DND-41 (cell line): ENCODE measurements at places on chromosomes 11 and 22.

GRCh38 chr11:2123628-2123960, 15.6 kb downstream of the IGF2 start:
- DNase-seq: no peak

GRCh38 chr22:41966607-41967240, 2.5 kb upstream of the SEPTIN3 start:
- DNase-seq: peak; percentile 43

DNA sequence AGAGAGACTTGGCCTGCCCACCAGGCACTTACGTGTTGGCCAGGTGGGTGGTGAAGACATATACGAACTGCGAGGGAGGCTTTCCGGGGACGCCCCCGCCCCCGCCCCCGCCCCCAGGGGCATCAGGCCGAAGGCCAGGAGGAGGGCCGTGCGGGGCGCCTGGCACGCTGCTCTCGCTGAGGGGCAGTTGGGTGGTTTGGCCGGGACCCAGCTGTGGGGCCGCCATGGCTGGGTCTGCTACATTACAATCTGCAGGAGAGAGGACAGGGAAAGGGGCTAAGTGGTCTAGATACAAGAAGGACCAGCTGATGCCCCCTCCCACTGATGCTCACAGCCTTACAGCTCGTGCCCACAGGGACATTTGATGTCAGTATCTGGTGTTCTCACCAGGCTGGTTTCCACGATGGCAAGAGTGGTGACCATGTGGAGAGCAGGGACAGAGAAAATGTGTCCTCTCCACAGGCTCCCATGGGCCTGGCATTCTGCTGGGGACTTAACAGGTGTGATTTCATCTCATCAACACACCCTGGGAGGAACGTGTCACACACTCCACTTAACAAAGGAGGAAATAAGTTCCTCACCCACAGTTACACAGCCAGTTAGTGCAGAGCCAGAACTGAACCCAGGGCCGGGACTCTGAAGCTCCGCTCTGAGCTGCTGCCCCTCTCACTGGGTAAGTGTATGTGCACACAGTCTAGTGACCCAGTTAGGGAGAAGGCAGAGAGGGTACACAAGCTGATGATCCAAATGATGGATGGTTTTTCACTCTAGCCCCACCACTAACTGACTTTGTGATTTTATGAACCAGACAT, 19.7 kb downstream of the CXCR5 start:
- DNase-seq: no peak

DNA sequence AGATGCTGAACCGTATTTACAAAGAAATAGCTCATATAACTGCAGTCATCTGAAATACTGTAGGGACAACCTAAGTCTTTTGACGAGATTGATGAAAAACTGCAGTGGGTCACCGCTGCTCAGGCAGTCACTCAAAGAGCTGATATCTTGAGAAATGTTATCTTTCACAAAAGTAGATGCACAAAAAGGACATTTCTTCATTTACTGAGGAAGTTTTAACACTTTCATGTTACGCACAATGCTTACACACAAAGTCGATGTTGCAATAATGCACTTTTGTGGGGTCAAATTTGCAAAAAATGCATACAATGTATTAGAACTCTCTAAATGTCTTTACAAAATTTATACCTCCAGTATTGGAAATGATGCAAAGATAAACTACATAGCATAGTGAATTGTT, 16.2 kb upstream of the OR10V1 start:
- no peak for DNase-seq

- DNase-seq: no peak
Measured at GRCh38 chr11:28654191-28654590, 546.0 kb downstream of the METTL15 start.

DNA sequence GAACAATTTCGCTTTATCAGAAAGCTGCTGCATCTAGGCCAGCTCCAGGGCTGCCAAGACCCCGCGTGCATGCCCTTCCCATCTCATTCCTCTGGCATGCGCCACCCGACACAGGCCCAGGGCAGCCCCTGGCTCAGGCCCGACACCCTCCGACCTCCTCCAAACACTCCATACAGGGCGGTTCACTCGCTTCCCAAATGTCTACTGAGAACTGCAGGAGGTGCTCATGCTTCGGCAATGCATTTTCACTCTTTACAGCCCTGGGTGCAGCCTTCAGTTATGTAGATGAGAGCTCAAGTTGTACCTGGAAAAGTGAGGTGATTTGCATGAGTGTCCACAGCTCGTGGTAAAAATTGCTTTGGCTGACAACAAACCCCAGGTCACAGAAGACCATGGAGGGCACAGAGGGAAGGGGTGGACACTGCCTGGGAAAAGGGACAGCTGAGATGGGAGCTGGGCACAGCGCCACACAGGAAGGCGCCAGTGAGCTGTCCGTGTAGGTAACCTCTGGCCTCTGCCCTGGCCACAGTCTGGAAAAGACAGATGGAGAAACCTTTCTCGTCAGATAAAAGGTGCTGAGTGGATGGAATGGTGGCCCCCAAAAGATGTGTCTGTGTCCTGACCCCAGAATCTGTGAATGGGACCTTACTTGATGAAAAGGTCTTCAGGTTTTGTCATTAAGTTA, 1351.9 kb downstream of the BRD1 start:
- DNase-seq: no peak

GRCh38 chr11:130087294-130087926, 17.7 kb downstream of the APLP2 start:
- DNase-seq: no peak

DNA sequence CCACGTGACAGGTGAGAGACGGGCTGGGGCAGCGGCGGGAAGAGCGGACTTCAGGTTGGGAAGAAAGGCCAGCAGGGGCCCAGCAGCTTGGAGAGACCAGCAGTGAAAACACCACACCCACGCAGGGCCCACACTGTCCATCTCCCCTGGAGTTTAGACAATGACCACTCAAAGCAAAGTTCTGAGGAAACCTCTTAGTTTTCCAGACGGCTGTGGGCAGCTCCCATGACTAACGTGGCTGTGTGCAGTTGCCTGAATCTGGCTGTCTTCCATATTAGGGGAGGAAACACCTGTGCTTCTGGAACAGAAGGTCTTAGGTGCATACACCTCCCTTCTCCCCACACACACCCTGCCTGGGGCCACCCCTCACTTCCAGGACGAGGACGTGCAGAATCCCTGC, 70.6 kb upstream of the TTLL12 start:
- no peak for DNase-seq

DNA sequence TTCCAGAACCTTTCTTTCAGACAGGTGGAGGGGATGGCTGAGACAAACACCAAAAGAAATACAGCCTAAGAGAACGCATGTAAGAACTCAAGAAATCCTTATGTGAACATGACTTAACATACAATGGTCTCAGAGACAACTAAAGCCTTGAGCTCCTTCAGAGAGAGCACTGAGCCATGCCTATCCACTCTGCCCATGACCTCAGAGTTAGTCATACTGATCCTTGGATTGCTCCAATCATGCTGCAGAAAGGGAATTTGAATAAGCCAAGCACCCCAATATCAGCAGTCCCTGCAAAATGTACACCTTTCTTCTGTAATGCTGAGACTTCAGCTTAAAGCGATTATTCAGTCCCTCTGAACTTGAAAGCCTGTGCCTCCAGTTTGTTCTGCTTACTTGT, 43.2 kb upstream of the CHKA start:
- no peak for DNase-seq

DNA sequence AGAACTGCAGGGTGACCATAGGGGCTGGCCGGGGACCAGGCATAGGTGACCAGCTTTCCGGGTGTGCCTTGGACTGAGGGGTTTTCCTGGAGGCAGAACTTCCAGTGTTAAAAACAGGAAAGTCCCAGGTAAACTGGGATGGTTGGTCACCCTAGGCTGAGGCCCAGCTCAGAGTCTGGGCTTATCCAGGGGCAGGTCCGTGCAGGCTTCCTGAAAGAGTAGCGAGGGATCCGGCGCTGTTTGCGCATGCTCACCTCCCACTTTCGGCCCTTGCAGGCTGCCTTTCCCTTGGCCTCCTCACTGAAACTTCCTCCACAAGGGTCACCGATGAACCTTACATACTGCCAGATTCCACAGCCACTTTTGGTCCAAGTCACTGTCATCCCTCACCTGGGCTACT, 119.8 kb upstream of the PLET1 start:
- no peak for DNase-seq

DNA sequence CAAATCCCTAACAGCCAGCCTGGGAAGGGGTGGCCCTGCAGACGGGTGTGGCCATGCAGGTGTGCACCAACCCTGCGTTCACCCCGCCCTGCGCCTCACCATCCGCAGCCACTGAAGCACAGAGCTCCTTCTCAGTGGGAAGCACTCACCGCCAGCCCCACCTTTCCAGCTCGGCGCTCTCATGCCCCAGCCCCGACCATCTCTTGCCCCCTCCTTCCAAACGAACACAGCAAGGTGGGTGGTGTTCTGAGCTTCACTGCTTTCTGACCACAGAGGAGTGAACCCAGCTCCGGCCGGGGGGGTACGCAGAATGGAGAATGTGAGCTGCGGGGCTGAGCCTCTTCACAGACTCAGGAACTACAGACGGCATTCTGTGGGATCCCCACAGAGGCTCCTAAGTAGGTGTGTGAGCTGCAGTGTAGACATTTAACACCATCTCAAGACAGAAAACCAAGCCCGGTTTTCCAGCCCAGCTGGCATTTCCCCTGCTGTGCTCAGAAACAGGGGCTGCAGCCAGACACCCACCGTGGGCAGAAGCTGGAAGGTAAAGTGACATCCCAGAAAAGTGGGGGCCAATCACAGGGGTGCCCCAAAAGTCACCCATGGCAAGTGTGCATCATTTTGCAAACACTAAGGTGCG, 88.4 kb upstream of the RTL6 start:
- DNase-seq: no peak

GRCh38 chr11:69030301-69030700, 17.3 kb upstream of the MRGPRF start:
- DNase-seq: no peak

GRCh38 chr11:132361011-132361550, 990.7 kb downstream of the NTM start:
- DNase-seq: no peak

- peak; percentile 54 for DNase-seq
Measured at GRCh38 chr22:31344578-31345330, 1.4 kb downstream of the PATZ1 start.

GRCh38 chr22:47225080-47225930, 462.9 kb downstream of the TBC1D22A start:
- DNase-seq: no peak

DNA sequence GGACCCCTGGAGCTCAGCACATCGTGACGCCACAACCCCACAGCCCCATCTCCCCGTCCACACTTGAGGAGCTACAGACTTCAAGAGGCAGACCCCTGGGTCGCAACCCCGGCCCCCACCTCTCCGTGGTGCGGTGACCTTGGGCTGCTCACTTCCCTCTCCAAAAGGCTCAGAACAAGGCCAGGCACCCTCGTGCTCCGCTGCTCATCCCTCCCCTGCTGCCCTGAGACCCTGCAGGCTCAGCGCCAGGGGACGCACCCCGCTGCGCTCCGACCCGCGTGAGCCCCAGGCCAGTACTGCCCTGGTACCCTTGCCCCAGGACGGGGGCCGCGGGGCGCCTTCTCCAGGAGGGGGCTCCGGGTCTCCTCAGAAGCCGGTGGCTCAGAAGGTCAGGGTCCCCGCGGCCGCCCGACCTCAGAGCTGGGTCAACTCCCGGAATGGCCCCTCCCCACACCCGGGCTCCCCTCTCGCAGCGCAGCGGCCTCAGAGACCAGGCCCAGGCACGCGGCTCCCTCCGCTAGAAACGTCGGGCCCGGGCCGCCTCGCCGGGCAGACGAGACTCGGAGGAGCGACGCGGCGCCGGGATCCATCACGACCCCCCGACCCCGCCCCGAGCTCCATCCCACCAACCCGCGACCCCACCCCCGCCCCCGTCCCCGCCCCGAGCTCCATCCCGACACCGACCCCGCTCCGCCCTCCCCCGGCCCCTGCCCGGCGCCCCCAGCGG, 563 bp downstream of the GATD1 start:
- DNase-seq: no peak

- DNase-seq: no peak
Measured at GRCh38 chr11:77100166-77101042, 2.2 kb upstream of the OMP start.

- DNase-seq: no peak
Measured at GRCh38 chr11:2687223-2687530, 12.6 kb downstream of the KCNQ1OT1 start.

DNA sequence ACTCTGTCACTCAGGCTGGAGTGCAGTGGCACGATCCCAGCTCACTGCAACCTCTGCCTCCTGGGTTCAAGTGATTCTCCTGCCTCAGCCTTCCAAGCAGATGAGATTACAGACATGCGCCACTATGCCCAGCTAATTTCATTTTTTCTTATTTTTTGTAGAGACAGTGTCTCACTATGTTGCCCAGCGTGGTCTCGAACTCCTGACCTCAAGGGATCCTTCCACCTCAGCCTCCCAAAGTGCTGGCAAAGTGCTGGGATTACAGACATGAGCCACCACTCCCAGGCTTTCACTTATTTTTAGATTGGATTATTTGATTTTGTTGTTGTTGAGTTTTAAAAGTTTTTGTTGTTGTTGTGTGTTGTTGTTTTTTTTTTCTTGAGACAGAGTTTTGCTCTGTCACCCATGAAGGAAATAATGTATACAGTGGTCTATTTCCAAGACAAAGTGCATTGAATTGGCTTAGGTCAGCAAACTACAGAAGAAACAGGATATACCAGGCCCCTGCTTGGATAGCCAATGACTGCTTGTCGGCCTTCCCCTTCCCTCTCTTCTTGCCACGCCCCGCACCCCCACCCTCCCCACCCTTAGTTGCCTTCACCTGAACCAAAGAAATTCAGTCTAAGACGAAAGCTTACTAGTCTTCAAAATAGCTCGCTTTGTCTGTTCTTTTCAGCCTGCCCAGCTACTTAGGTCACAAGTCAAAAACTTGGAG, 91.8 kb upstream of the CLDN5 start:
- DNase-seq: no peak

- DNase-seq: peak; percentile 86
Measured at GRCh38 chr11:117817368-117818040, 7.0 kb downstream of the FXYD2 start.

- DNase-seq: peak; percentile 84
Measured at GRCh38 chr22:47918276-47918921, 1155.9 kb downstream of the TBC1D22A start.

- no peak for DNase-seq
Measured at GRCh38 chr11:91761406-91762025, 463.1 kb upstream of the FAT3 start.

DNA sequence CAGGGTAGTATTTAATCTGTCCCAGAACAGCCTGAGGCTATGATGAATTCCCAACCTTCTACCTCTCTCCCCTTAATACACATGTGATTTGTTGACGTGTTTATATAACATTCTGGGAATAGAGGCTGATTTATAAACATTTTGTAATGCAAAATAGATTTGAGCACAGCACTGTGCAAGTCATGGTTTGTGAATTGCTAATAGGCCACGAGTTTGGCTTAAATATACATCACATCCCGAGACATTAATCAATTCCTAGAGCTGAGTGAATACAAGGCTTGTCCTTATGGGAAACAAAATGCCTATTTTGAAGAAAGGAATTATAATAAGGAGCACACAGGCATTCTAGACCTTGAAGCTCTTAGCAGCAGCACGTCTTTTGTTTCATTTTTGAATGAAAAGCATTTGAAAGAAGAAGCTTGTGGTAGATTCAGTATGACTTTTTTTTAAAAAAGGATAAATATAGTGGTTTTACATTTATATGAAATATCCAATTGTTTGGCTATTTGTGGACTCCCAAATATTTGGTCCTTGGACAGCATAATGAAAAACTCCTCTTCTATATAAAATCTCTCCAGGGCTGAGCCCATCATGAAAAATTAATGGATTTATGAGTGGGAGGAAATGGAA, 116.4 kb downstream of the SLC17A6 start:
- no peak for DNase-seq

GRCh38 chr11:47399860-47400767, 8.3 kb upstream of the SLC39A13 start:
- peak; percentile 49 for DNase-seq
